ENCODE measurements at places on chromosomes 7 and 10.

DNA sequence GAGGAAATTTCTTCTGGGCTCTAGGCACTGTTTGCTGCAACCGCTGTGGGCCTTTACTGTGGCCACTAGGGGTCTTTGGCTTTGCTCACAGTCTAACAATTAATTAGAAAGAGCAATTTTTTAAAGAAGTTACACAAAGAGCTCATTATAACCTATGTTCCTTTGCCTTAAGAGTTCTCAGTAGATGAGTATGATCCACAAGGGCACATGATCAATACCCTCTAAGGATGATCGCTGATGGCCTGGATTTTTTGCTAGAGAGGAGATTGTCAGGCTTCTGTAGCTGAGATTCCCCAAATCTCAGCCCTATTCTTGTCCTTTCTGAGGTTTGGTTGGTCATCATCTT is 80.8 kb upstream of the RHOBTB1 start:
- DNase-seq: no peak

GRCh38 chr10:58867683-58868082 is 308.8 kb upstream of the PHYHIPL start:
- no peak for DNase-seq

DNA sequence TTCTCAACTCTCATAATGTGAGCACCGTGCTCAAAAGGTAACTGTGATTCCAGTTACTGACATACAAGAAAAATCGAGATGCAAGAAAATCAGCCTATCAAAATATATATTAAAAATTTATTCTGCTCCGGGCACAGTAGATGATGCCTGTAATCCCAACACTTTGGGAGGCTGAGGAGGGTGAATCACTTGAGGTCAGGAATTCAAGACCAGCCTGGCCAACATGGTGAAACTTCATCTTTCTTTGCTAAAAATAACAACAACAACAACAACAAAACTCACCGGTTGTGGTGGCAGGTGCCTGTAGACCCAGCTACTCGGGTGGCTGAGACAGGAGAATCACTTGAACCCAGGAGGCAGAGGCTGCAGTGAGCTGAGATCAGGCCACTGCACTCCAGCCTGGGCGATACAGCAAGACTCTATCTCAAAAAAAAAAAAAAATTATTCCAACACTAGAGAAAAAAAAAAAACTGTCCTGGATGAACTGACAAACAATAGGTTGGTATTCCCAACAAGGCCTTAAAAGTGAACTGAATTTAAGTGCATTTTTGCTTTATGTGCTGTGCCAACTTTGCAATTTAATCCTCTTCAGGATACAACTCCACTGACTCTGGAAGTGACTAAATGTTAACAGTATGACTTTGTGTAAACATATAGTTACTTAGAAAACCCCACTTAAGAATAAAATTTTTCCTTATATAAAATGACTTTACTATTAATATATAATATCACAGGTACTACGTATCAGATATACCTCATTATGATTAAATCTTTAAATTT is 51.1 kb downstream of the JMJD1C start:
- DNase-seq: no peak

GRCh38 chr10:129846991-129847391 is 117.1 kb downstream of the EBF3 start:
- DNase-seq: no peak

GRCh38 chr7:24582166-24582565 is 8.9 kb downstream of the PALS2 start:
- no peak for DNase-seq

DNA sequence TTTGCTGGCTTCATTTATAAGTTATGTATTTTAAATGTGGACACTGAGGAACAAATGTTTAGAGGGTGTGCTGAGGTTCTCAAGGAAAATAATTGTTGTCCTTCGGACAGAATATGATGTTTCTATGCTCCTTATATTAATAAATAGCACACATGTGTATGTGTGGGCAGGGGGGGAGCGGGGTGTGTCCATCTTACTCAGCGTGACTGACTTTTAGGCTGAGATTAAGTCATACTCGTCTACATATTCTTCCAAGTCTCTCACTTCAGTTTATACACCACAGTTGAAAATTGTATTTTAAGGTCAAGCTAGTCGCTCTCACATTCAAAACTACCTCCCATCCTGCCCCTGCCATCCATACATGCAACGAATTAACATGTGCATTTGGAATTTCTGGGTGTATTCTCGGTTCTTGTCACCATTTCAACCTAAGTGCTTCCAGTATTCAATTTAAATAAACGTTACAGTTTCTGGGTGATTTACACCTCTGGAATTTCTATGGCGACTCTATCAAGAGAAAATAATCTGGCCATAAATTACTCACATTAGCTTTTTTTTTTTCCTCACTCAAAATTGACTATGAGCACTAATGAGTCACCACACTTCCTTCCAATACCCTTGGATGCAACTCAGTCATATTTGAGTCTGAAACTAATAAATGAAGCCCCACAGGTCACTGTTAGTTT is 3.3 kb downstream of the PCDH15 start:
- DNase-seq: no peak

- DNase-seq: no peak
Measured at GRCh38 chr10:107994621-107995270, 830.2 kb upstream of the SORCS1 start.

GRCh38 chr7:129561677-129562359 is 49.7 kb upstream of the NRF1 start:
- DNase-seq: no peak

DNA sequence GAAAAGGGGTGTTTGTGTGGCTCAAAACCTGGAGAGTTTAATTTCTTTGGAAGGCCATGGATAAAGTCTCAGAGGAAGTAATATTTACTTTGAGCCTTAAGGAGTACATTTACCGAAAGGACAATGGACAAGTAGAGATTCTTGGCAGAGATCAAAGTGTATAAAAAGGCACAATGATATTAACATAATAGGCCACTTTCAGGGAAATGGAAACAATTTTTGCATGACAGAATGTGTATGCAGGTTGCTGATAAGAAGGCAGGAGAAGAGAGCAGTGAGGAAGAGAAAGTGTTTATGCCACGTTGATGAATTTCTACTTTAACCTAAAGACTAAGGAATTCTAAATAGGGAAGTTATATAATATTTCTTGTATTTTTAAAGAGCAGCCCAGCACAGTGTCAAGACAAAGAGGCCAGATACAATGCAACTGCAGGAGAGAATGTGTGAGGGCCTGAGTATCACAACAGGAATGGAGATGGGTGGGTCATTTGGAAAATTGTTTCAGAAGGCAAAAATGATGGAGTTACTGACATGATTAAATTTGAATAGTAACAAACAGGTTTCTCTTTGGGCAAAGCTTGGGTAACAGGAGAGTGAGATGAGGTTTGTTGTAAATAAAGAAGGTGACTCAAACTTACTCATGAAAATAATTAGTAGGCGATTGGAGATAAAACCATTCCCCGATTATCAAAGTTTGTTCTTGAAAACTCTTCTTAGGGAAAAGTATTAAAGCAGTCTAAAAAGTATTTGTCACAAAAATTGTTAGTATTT is 84.1 kb downstream of the THSD7A start:
- DNase-seq: no peak

DNA sequence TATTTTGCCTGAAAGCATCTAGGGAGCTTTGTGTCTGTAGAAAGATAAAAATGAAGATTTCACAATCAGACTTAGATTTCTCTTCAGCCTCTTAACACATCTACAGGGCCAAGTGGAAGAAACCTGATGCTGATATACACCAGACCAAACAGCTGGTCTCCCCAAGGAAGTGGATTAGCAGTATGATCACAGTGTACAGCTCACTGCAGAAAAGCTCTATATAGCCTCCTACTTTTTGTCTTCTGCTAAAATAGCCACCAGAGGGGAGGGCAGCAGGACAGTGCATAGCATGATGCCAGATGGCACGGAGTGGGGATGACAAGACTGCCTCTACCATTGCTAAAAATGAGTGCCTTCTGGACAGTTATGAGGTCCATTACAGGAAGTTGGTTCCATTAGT is 16.0 kb downstream of the FAM13C start:
- DNase-seq: no peak

- DNase-seq: no peak
Measured at GRCh38 chr10:88987243-88987725, 3.3 kb upstream of the FAS start.

- no peak for DNase-seq
Measured at GRCh38 chr10:128519581-128519980, 393.4 kb upstream of the MKI67 start.

- no peak for DNase-seq
Measured at GRCh38 chr7:110898516-110898915, 192.4 kb upstream of the LRRN3 start.
